ENCODE measurements at places on chromosomes 3 and 15.

DNA sequence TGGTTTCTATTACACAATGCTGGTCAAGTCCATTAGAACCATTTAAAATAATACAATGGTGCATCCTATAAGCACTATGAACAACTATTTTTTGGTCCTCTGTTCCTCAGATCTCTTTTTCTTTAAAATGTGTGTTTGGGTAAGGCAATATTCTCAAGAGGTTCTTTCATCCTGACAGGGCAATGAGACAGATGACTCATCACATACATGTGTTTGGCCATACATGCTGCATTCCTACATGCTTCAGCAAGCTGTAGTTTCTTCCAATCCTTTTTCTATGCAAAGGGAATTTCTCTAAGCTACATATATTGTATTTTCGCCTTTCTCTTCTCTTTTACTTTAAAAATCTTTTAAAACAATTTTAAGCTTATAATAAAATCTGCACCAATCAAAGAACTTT, 52.7 kb downstream of the OTOL1 start:
- DNase-seq: no peak

GRCh38 chr3:58246148-58247047, 8.8 kb downstream of the ABHD6 start:
- no peak for DNase-seq

DNA sequence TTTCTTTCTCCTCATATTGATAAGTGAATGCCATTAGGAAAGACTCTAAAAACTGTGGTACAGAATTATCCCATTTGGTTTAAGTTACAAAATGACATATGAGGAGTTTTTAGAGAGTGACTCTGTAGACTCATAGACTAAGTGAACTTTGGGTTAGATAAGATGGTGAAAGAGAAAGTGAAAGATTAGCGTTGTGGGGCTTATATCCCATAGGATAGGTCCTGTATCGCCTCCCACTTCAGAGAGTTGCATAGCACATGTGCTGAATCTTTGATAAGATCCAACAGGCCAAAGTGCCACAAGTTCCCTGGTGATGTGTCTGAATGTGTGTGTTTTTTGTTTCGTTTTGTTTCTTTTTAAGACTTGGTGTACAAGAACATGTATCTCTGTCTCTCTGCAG, 666.9 kb downstream of the MECOM start:
- DNase-seq: no peak

- no peak for DNase-seq
Observed at GRCh38 chr15:48796930-48797329, 13.9 kb downstream of the CEP152 start.

DNA sequence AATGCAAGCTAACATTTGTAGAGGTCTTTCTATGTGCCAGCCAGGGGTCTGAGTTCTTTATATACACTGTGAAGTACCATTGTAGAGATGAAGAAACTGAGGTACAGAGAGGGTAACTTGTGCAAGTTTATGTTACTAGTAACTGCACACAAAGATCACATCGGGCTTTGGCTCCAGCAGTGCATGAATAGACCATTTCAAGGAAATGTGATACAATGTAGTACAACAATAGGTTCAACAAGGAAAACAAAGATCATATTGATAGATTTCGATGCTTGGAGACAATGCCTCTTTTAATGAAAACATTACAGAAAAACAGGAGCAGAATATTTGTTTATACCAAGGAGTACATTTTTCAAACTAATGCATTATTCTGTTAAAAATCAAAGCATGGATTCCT, 115.3 kb downstream of the POLR2M start:
- DNase-seq: no peak

DNA sequence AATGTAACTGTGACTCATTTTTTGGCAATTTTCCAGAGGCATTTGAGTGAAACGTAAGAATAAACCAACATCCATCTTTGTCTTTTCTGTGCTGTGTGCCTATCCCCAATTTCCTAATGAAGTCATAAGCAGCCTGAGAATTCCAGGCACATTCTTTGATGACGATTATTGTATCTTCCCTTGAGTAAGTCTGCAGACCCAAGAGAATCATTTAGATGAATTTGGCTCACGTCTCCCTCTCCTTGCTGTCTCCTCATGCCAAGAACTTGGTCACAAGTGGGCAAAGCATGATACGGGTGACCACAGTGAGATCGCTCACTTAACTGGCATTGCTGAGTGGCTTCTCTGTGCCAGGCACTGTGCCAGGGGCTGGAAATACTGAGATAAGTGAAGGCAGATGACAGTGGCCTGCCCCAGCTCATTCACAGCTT, 384.5 kb upstream of the IL12A start:
- no peak for DNase-seq

GRCh38 chr3:56970461-56970879, 90.0 kb upstream of the SPATA12 start:
- DNase-seq: no peak

DNA sequence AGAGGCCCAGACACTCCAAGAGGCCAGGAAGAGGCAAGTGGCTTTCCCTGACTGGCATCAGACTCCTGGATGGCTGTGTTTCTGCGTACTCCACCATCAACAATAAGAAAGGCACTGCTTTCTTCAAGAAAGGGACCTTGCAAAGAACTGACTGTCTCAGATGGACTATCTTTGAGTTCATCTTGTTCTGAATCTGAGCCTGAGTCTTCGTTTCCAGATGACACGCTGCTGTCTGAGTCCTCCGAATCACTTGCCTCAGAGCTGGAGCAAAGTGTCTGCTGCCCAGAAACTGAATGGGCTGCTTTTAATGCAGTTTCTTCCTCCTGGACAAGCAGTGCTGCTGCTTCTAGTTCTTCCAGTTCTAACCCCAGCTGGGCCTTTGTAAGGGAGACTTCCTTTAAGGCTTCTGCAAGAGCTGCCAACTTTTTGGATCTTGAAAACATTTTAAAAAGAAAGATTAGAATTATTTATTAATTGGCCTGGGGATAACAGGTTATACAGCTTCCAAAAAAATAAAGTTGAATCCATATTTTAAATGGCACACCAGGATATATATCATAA, 97.8 kb downstream of the SHQ1 start:
- DNase-seq: no peak

DNA sequence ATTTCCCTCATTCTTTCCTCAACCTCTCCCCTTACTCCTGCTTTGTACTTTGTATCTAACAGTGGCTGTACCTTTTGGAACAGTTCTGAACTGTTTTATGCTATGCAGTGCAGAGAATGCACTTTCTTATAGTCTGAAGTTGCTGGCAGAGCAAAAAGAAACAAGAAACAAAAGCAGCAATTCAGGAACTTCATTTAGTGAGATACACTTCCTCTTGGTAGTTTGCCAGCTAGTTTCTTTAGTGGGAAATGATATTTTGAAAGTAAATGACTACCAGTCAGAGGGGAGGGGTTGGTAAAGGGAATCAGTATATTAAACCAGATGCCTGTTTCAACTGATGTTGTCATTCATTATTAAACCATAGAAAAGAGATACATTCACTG, 55.0 kb upstream of the CHD2 start:
- peak; percentile 84 for DNase-seq

Measured in hematopoietic multipotent progenitor cell (in vitro differentiated cells).